ENCODE measurements at places on chromosomes 13 and 19.

- DNase-seq, result no peak
Measured at GRCh38 chr19:48292798-48293197, 22.9 kb downstream of the ZNF114 start.

GRCh38 chr13:43309311-43309710 is 285.9 kb downstream of the DNAJC15 start:
- DNase-seq, result no peak

DNA sequence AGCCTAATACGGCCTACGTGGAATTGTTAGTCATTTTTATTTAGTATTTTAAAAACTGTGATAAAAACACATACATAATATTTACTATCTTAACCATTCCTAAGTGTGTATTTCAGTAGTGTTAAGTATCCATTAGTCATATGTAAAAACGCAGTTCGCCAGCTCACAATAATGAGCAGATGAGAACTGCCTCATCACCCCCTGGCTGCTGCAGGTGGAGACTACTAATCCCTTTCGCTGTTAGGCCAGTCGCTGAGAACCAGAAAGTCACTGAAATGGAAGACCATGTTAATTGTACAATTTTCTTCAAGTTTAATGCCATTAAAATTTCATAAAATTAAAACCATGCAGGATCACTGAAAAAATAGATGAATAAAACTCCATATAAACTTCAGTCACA is 1.6 kb downstream of the ESD start:
- DNase-seq, result no peak

GRCh38 chr19:330503-330902 is 14.1 kb downstream of the MIER2 start:
- DNase-seq, result no peak

DNA sequence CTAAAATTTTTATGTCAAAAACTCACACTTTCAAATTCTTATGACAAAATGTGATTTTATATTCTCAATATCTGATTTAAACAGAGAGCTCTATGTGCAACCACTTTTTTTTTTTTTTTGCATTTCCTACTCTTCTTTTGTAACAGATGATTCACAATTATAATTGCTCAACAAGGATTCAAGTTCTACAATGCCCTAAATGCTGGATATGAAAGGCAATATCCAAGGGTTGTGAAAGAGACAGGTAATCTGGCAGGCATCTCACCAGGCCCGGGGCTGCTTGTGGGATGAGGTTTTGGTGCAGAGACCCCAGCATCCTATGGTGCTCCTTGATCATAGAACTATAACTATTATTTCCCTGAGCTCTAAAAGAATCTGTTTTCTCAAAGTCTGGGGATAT is 363.6 kb upstream of the NBEA start:
- no peak for DNase-seq

GRCh38 chr13:50677687-50678463 is 165.6 kb downstream of the DLEU7 start:
- DNase-seq, result no peak

- DNase-seq, result no peak
Measured at GRCh38 chr13:30276178-30276577, 31.2 kb downstream of the KATNAL1 start.

DNA sequence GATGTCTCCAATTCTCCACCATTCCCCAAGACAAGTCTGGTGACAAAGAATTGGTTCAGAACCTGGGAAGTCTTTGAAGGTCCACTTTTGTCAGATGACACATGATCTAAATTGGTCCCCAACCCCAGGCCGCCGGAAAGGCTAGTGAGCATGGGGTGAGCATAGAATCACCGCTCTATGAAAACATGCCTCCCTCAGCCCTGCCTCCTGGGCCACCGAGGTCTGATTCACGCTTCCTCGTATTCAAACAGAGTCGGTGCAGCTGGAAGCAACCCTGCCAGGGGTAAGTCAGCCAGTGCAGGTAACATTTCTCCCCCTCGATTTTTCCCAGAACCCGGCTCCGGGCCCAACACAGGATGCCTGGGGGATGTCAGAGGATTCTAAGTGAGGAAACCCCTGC is 33.9 kb upstream of the KLF2 start:
- DNase-seq, result no peak

- DNase-seq, result no peak
Measured at GRCh38 chr19:38880076-38880881, 2.2 kb upstream of the RINL start.
